ENCODE measurements at places on chromosomes 7 and 10.

DNA sequence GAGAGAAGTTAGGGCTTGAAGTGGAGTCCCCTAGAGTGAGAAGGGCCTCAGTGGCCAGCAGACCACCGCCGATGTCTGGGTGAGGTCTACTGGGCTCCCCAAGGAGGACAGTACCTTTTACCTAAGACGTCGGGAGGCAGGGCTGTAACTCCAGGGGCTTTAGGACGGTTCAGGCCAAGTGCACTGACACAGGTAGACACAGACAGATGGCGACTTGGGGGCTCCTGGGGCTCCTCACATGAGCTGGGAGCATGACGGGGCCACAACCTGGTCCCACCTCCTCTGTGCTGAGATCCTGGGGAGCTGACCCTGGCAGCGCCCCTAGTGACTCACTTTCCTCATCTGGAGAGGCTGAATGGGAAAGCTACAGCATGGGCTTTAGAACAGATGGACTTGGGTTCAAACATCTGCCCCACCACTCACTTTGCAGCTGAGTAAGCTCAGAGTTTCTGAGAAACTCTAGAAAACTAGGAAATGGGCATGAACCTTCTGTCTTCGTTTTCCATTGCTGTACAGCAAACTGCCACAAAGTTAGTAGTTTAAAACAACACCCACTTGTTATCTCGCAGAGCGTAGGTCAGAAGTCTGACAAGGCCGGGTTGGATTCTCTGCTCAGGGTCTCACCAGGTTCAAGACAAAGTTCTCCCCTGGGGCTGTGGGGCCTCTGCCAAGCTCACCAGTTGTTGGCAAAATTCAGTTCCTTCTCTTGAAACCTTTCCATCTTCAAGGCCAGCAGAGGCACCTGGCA is 4.7 kb upstream of the COMTD1 start:
- no peak for DNase-seq

DNA sequence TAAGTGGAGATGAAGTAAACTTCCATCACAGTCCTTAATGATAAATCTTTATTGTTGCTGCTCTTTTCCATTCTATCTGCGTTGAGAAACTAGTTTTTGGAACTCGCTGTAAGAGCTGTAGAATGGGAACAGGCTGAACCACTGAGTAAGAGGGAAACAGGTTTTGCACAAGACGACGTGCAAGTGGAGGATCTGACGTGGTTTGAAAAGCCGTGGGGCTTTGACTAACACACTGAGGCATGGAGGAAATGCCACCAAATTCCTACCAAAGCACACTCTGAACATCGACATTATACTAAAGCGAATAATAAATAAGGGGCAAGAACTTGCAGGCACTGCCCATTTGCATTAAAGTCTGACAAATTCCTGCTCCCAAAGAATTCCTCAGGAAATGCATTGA is 160.6 kb downstream of the KLF6 start:
- DNase-seq: no peak

GRCh38 chr10:115023715-115024114 is 69.5 kb upstream of the ATRNL1 start:
- no peak for DNase-seq

DNA sequence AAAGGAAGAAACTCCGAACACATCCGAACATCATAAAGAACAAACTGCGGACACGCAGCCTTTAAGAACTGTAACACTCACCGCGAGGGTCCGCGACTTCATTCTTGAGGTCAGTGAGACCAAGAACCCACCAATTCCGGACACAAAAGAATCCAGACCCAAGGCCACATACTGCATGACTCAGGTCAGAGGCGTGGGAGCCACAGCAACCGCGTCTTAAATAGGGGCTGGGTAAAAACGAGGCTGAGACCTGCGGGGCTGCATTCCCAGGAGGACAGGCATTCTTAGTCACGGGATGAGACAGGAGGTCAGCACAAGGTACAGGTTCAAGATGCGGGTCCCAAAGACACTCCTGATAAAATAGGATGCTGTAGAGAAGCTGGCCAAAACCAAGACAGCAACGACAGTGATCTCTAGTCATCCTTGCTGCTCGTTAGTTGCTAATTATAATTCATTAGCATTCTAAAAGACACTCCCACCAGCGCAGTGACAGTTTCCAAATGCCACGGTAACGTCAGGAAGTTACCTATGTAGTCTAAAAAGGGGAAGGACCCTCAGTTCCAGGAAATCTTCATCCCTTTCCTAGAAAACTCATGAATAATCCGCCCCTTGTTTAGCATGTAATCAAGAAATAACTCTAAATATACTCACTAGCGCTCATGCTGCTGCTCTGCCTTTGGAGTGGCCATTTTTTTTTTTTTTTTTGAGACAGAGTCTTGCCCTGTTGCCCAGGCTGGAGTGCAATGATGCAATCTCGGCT is 19.3 kb downstream of the AP5Z1 start:
- no peak for DNase-seq

DNA sequence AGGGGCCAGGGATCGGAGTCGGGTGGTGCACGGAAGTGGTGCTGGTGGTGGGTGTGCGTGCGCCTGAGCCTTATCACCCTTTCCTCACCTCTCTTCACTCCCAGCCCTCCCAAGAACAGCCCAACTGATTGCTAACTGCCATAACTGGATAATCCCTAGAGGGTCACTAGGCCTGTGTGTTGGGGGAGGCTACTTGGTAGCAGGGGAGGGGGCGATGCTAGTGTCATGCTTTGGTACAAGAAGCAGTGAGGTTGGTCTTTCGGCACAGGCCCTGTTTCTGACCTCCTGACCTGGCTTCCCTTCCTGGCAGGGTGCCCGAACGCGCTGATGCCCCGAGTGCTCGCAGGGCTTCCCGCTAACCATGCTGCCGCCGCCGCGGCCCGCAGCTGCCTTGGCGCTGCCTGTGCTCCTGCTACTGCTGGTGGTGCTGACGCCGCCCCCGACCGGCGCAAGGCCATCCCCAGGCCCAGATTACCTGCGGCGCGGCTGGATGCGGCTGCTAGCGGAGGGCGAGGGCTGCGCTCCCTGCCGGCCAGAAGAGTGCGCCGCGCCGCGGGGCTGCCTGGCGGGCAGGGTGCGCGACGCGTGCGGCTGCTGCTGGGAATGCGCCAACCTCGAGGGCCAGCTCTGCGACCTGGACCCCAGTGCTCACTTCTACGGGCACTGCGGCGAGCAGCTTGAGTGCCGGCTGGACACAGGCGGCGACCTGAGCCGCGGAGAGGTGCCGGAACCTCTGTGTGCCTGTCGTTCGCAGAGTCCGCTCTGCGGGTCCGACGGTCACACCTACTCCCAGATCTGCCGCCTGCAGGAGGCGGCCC is 652 bp downstream of the KAZALD1 start:
- no peak for DNase-seq

DNA sequence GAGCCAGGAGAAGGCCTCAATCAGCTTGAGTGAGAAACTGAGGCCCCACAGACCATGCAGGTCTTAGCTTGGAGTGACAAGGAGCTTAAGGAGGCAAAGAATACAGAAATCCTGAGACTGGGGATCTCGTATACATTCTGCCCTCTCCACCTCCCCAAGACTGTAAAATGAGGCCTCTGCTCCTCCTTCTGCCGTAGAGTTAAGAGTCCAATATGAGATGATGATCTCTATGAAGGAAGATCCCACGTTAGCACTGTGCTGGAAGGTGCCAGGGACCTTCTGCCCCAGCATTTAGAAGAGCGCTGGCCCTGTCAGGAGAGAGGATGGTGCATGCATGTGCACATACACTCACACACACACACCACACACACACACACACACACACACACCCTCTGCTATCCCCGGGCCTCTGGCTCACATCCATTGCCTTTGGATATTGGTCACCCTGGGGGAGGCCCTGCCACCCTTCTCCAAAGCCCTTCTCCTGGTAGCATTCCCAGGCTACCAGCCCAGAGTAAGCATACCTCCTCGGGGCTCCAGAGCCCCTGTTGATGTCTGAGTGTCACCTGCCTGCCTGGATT is 15.0 kb downstream of the ZCCHC24 start:
- no peak for DNase-seq

- DNase-seq: peak; percentile 85
These were observed 1090.1 kb downstream of the KCNMA1 start for GRCh38 chr10:76547352-76547972.

- no peak for DNase-seq
These were observed 75.3 kb upstream of the CC2D2B start for GRCh38 chr10:95832216-95833041.

DNA sequence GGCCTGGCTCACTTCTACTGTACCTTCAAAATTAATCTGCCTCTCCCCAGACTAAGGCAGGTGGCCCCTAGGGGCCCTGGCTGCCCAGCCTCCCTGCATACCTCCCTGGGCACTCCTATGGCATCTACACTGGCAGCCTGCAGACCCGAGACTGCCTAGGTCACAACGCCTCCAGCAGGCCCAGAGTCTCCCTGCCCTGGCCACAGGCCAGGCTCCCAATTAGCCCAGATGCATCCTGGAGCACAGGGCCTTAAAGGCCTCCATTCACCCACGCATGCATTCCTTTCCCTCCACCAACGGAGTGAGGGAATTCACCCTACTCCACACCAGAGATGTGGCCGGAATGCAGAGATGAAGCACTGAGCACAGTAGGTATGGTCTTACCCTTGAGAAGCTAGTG is 1.9 kb downstream of the CHAT start:
- no peak for DNase-seq
